ENCODE measurements at places on chromosomes 6 and 20.

GRCh38 chr20:33919653-33920052 lies 74.1 kb upstream of the RALY start:
- DNase-seq: no peak

GRCh38 chr6:144139817-144140216 lies 10.5 kb upstream of the STX11 start:
- no peak for DNase-seq

GRCh38 chr6:158954753-158955152 lies 45.2 kb downstream of the RSPH3 start:
- no peak for DNase-seq

GRCh38 chr6:45148278-45148677 lies 179.9 kb upstream of the RUNX2 start:
- DNase-seq: no peak

DNA sequence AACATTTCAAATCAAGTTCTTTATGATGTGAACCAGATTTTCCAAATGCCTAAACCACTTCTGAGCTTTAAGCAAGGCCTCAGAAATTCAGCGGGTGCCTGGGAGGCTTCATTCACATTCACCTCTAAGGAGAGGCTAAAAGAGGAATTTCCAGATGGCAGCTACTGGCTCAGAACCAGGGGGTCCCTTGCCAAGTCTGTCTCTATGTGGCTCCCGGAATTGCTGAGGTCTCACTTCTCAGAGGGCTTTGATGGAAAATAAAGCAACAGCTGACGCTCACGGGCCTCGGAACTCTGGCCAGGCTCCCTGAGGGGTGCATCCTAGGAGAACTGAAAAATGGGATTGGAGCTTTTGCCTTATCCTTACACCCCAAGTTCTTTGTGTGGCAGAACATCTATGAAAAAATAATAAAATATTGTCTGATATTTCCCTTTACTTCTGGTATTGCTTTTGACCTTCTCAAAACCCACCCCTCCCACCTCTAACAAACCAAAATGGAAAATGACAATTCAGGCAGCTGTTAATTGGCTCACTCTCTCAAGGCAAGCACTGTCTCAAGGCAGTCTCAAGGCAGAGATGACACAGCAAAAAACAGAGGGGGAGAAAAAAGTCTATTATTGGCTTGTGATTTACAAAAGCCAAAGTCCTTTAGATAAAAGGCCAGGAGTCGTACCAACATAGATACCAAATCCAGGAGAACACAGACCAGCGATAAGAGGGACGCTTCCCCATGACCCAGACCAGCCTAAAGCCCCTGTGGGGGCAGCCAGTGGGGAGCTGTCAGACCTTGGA lies 21.8 kb upstream of the LRRN4 start:
- DNase-seq: no peak

Data from DMS153 (cell line).